ENCODE measurements at places on chromosomes 1 and 21. TPM values are rescaled to one million over a fixed set of nuclear protein-coding genes. Genes with fewer than 3 reads are reported as not detected.

Gene DONSON
- total RNA-seq, result 41.9 TPM

Gene OR2T11
- not detected for total RNA-seq

Gene H6PD
- total RNA-seq, result 5.7 TPM

Gene CA14
- not detected for total RNA-seq

Gene SH3D21
- 9.3 TPM for total RNA-seq

DNA sequence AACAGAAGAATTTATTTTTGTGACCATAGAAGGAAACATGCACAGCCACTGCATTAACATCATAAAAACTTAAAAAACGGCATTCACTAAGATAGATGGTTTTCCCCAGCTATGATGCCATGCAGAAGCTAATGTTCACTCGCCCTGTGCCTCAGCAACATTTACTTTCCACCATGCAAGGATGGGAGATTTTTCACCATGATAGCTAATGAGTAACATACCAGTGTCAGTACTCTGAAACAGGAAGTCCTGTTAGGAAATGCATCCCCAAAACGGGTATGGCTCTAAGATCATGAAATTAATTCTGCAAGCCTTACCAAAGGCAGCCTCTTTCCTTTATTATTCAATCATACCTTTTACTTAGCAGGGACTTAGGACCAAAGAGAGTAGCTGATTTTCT lies 17.5 kb upstream of the VAMP3 start:
- no peak for DNase-seq

GRCh38 chr21:18705971-18706370 lies 302.4 kb upstream of the TMPRSS15 start:
- DNase-seq, result no peak

DNA sequence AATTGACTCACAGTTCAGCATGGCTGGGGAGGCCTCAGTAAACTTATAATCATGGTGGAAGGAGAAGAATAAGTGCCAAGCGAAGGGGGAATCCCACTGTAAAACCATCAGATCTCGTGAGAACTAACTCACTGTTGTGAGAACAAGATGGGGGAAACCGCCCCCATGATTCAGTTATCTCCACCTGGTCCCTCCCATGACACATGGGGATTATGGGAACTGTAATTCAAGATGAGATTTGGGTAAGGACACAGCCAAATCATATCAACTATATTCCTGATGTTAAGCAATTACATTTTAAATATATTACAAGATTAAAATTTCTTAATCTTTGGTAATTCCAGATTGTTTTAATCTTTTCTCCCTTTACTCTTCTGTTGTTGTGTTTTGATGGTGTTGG lies 55.2 kb downstream of the FNBP1L start:
- DNase-seq, result no peak
